ENCODE measurements at places on chromosomes 2 and 18.

DNA sequence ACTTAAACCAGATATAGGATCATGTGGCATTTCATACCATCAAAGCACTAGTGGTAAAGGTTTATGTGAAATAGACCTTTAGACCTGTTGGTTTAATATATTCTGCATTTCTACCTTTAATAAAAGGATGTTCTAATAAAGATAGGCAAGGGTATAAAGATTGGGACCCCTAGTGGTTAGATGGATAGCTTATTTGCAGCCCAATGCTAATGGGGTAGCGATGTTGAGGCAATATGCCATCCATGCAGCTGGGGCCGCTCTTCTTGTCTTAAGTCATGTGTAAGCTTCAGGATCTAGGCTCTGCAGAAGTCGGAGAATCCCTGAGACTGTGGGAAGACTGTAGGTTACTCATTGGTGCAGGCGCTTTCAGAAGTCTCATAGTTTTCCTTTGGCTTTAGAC is 114.9 kb downstream of the ICOS start:
- no peak for DNase-seq

DNA sequence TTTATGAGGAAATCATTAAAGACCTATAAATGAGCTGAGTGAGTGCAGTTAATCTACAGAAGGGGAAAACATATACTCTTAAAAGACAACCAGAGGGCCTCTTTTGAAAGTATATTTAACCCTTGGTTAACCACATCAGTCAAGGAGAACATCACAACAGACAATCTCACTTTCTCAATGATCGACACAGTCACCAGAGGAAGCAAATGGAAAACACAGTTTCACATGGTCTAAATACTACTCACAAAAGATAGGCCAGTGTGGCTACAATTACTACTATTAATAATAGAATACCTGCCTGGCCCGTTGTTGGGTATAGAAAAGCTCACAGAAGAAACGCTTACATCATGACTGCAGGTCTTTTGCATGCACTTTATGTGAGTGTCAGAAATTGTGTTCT is 426.2 kb downstream of the NCKAP5 start:
- no peak for DNase-seq

GRCh38 chr18:74944676-74945075 is 264.3 kb downstream of the PTGR3 start:
- no peak for DNase-seq

DNA sequence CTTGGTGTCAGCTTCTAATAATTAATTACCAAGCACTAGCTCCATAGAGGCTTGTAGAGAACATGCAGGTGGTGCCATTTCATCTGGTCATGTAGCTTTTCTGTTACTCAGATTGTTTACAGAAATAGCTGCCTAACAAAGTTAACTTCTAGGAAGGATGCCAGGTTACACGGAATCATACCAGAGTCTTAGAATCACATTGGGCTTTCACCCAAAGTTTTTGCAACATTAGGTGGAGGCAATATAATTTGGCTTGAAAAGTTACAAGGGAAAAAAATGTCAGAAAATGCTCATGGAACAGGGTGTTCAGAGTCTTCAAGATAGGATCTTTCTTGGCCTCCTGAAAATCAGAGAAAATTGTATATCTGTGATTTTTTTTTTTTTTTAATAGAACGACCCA is 135.6 kb downstream of the ARHGAP15 start:
- DNase-seq, result peak; percentile 77

- DNase-seq, result no peak
Observed at GRCh38 chr2:200172944-200173581, 133.4 kb upstream of the SPATS2L start.
